Osteocyte (in vitro differentiated cells): ENCODE measurements at places on chromosomes 7 and 10. TPM values are rescaled to one million over a fixed set of nuclear protein-coding genes. Genes with fewer than 3 reads are reported as not detected.
A peak's percentile ranks its signal among the peaks of the same experiment; 100 is the strongest.

DNA sequence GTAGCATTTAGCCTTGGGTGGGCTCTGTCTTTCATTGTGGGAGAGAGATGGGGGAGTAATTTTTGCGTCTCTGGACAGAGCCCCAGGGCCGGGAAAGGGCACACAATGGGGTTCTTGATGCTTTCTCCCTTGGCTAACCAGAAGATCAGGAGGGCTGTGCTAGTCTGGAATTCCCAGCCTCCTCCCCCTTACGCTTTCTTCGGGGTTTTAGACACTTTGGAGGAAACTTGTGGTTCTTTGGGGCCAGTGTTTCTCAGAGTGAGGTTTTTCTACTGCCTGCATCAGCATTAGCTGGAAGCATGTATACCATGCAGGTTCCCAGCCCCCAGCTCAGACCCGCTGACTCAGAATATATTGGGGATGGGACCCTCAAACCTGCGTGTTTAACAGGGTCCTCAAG lies 7.0 kb downstream of the NEURL1 start:
- DNase-seq, result no peak

GRCh38 chr10:59337201-59337652 lies 25.1 kb downstream of the FAM13C start:
- no peak for DNase-seq

- peak; percentile 72 for DNase-seq
These were observed 41.1 kb upstream of the CDK13 start for GRCh38 chr7:39908973-39909372.

DNA sequence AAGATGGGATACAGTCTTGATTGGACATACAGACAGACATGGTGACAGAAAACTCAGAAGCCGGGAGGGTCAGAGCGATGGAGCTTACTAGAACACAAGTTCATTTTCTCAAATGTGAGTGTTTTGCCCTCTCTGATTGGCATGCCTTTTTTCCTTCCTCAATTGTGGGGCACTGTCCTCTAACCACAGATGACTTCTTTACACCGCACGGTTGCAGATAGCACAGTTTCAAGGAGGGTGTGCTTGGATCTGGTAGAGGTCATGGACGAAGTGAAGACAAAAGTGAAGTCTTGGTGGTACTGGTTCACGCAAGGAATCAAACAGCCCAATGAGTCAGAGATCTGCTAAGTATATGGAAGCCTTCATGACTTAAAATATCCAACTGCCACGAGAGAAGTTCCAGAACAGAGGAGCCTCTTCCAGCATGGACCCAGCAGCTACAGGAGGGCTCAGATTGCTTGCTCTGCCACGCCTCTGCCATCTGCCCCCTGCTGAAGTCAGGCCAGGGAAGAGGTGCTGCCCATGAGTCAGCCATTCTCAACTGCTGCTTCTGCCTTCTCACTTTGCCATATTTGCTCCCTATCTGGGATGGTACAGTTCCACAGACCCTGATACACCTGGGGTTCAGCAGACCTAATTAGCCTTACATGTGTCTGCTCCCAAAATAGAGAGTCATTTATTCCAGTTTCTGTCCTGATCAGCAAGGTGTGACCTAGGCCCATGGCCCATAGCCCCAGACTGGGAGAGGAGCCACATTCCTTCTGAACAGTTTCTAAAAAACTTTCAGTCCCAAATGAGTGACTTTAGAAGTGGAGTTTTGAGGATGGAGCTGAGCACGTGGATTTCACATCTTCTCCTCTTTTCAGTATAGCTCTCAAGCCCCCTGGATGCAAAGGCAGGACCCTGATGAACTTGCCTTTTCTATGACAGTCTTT lies 413.8 kb downstream of the KCNMA1 start:
- no peak for DNase-seq

GRCh38 chr10:44752451-44753441 lies 158.4 kb upstream of the TMEM72 start:
- DNase-seq, result no peak

DNA sequence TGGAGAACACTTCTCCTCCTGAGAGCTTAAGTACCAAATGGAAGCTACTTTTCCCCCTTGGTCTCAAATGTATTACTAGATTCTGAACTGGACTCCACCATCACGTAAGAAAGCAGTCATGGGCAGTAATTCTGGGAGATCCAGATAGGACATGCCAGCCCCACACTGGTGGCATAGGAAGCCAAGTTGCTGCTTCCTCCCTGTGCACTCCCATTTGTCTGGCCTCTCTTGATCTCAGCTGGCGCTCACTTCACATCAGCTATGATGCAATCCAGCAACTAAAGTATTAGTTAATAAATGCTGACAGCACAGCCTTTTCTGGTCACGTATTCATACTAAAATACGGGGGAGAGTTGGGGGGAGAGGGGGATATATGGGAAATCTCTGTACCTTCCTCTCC lies 3.4 kb upstream of the IL6 start:
- peak; percentile 49 for DNase-seq

PILRA gene
- total RNA-seq, result 1.8 and 2.5 TPM in 2 replicates

MBL2 gene
- not detected in 2 replicates for total RNA-seq

DNA sequence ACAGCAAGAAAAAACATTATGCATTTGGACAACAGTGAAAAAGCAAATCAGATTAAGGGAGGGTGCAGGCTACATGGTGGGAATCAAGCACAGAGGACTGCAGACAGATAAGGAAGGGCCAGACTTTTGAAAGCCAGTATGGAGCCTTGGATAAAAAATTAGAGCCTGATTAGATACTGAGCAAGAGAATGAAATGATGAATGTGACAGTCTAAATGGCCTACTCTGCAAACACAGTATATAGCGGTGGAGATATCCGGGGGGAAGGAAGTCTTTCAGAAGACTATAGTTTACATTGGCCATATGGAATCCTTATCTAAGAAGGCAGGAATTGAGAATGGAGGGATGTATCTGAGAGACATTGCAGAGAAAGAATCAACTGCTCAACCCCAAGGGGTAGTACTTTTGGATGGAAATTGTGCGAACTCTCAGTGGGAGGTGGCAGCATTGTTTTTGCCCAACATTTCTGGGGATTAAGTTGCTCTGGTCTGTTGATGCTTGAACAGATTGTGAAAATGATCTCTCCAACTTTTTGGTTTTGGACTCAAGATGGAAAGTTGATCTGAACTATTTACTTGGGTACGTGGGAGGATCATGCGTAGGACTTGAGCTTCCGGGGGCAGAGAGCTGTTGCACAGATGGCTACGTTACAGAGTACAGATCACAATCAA lies 39.4 kb upstream of the CHCHD3 start:
- DNase-seq, result no peak

ENO4 gene
- total RNA-seq, result 0.70 and 0.76 TPM in 2 replicates

GRCh38 chr10:9814285-9814864 lies 1203.3 kb upstream of the CELF2 start:
- DNase-seq, result no peak

DDX56 gene
- total RNA-seq, result 67.0 and 69.0 TPM in 2 replicates

GRCh38 chr10:95423164-95424005 lies 132.6 kb upstream of the PDLIM1 start:
- DNase-seq, result no peak

DNA sequence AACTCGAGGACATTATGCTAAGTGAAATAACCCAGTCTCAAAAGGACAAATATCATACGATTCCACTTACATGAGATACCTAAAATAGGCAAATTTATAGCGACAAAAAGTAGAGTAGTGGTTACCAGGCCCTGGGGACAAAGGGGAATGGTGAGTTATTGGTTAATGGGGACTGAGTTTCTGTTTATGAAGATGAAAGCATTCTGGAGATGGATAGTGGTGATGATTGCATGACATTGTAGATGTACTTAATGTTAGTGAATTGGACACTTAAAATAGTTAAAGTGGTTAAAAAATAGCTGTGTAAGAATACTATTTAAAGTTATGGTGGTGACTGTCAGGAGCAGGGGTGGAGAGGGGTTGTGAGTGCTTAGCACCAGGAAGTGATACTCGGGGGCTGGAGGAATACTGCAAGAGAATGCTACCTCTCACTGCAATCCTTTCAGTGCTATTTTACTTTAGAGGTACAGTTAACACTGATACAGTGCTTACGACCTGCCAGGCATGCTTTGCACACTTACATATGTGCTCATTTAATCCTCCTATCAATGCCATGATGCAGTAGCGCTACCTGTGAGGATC lies 16.7 kb upstream of the TEX36 start:
- no peak for DNase-seq

GIMAP7 gene
- total RNA-seq, result not detected in 2 replicates

DNA sequence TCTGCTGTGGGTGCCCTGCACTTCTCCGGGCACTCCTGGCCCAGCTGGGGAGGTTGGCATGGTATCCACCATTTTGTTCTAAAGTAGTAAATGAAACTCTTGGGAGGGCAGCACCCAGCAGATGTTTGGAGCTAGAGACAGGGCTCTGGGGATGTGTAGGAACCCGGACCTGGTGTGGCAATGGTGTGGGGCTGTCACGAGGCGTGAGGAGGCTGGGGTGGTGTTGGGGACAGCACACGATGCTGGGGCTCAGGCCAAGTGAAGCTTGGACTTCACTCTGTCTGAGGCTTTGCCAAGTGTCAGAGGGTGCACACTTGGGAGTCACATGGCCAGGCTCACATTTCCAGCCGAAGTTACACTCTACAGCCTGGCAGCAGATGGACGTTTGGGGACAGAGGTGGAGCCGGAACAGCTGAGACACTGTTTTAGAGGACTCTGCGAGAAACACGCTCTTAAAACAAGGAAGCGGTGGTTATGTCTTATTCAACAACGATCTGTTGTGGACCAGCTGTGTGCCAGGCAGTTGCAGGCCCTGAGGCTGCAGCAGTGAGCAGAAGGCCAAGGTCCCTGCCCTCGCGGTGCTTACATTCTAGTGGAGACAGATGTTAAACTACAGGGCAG lies 118.2 kb downstream of the CUX1 start:
- DNase-seq, result no peak

GNAI1 gene
- 44.4 and 44.5 TPM in 2 replicates for total RNA-seq

FAM25A gene
- total RNA-seq, result not detected in 2 replicates

GRCh38 chr7:49776994-49777393 lies 3.6 kb downstream of the VWC2 start:
- DNase-seq, result no peak

GRCh38 chr7:44615149-44615611 lies 8.8 kb downstream of the OGDH start:
- no peak for DNase-seq

DNA sequence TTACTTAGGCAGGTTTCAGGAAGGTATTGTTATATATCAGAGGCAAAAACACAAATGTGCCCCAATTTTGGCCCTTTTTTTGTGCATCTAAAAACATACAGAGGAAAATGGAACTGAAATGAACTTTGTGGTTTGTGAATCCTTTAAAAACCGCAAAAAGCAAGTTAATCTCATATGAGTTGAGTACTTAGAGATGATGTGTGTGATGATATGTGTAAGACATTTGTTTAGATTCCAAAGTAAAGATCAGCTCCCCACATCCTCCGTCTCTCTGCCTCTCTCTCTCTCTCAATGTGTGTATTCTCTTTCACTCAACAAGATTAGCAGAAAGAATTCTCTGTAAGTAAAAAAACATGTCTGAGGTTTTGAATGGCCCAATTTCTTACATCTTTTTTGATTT lies 201.9 kb downstream of the MALRD1 start:
- no peak for DNase-seq

- DNase-seq, result no peak
These were observed 1.1 kb upstream of the ICA1 start for GRCh38 chr7:8263048-8263447.

SOSTDC1 gene
- total RNA-seq, result not detected in 2 replicates

- no peak for DNase-seq
These were observed 132.4 kb downstream of the CDK14 start for GRCh38 chr7:90728568-90728967.

DNA sequence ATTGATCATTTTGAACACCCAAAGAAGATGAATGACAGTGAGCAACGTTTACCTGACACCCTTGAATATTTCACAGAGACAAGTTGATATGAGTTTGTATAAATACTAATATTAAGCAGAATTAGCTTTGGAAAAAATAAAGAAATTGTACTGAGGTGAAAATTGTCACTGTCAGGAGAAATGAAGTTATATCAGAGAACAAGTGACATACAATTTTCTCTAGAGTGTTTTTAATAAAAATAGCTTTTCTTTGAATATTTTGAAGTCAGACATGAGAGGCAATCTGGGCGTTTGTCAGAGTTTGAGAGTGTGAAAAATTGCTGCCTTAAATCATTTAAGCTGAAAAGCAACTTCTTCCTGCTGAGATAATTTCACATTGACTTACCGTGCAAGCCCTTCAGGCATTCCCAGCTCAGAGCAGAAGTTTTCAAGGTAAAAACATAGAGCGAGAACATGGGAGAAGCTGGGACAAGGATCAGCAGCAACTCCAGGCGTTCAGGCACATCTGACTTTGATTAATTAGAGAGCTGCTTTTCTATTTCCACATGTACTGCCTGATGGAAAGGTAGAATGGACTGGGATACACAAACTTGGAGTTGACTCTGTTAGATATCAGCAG lies 535.9 kb downstream of the TFEC start:
- DNase-seq, result no peak

GRCh38 chr10:77919713-77920108 lies 6.8 kb downstream of the DLG5 start:
- DNase-seq, result no peak
